ENCODE measurements at places on chromosomes 7 and 10. TPM values are rescaled to one million over a fixed set of nuclear protein-coding genes. Genes with fewer than 3 reads are reported as not detected.

The KLHDC10 gene
- 33.7 TPM for total RNA-seq

DNA sequence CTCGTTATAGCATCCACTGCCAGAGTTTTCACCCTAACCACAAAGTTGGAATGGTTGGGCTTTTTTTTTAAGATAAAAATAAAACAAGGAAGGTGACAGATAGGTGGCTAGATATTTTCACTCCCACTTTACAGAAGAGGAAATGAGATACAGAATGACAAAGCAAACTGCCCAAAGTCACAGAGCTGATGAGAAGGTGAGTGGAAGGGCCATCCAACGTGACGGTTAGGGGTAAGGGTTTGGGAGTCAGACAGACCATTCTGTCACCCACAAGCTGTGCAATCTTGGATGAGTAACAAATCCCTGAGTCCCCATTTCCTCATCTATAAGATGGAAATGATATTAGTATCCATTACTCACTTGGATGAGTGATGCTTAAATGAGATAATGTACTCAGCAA lies 106.9 kb upstream of the PDLIM1 start:
- H3K4me3 ChIP-seq, result no peak overlapping the region
- H3K27me3 ChIP-seq, result no peaks in the 10 kb centered on the region
- no peak for DNase-seq
- no peaks in the 10 kb centered on the region for H3K4me1 ChIP-seq

- H3K4me1 ChIP-seq, result no peaks in the 10 kb centered on the region
- H3K36me3 ChIP-seq, result no peaks in the 10 kb centered on the region
- no peak overlapping the region for H3K27ac ChIP-seq
- H3K4me3 ChIP-seq, result no peak overlapping the region
- H3K27me3 ChIP-seq, result no peaks in the 10 kb centered on the region
Observed at GRCh38 chr7:84216472-84216871, 21.9 kb upstream of the SEMA3A start.

- no peaks in the 10 kb centered on the region for H3K27me3 ChIP-seq
- no peaks in the 10 kb centered on the region for H3K36me3 ChIP-seq
- DNase-seq, result no peak
- H3K4me3 ChIP-seq, result no peak overlapping the region
- peaks cover 14% of the 10 kb centered on the region for H3K4me1 ChIP-seq
Observed at GRCh38 chr7:132397070-132397469, 179.2 kb downstream of the PLXNA4 start.

DNA sequence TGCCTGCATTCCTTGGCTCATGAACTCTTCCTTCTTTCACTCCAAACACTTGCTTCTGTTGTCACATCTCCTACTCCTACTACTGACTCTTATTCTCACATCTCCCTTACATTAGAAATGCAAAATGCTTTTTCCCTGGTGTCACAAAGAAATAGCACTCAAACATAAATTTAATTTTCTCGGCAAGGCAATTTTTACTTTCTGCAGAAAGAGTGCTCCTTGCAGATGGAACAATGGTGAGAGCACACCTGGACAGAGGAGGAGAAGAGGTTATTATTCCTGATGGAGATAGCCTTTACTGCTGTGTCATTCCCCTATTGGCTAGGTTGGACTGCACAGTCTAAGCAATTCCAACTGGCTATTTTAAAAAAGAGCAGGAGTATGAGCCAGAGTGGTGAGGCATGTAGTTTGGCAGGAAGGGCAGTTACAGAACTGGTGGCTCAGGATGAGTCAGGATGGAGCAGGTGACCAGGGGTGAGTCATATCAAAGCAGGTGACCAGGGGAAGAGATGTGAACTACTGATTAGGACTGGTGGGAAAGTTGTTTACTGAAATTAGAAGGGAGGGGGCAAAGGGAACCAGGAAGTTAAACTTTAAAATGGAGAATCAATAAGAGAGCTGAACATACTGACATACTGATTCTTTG lies 52.9 kb downstream of the CYP2C9 start:
- H3K27ac ChIP-seq, result no peak overlapping the region
- H3K27me3 ChIP-seq, result no peaks in the 10 kb centered on the region
- H3K4me1 ChIP-seq, result no peaks in the 10 kb centered on the region
- no peak for DNase-seq

DNA sequence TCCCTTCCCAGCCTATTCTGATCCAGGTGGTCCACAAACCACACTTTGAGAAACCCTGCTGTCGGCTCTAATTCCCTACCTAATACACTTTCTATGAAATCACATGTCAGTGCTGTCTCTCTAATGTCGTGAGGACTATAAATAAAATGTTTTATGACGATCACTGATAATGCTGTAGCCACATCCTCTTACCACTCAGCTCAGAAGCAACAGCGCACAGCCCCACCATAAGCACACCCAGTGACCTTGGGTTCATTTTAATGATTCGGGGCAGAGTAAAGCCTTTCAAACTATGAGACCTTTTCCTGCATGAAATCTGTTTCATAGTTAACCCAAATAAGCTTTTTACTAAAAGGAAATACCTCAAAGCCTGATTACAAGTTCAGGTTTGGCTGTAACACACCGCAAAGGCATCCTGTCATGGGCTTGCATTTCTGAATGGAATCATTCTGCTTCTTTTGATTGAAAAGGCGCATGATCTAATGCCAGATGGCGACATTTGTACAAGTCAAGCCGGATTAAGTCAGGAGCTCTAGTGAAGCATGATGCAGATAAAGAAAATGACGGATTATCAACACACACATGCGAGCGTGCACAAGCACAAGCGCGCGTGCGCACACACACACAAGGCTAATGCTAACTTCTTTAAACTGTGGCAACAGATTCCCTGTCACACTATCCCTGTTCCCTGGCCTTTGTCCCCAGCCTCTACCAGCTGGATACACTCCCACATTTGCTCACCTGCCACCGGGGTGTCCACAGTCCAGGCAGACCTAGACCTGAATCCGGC lies 180.5 kb upstream of the PDE1C start:
- no peak for DNase-seq
- no peak overlapping the region for H3K27ac ChIP-seq
- no peaks in the 10 kb centered on the region for H3K36me3 ChIP-seq
- no peak overlapping the region for H3K4me3 ChIP-seq
- peaks cover 21% of the 10 kb centered on the region for H3K27me3 ChIP-seq
- H3K4me1 ChIP-seq, result no peaks in the 10 kb centered on the region
